ENCODE measurements at places on chromosomes 3 and 15.

DNA sequence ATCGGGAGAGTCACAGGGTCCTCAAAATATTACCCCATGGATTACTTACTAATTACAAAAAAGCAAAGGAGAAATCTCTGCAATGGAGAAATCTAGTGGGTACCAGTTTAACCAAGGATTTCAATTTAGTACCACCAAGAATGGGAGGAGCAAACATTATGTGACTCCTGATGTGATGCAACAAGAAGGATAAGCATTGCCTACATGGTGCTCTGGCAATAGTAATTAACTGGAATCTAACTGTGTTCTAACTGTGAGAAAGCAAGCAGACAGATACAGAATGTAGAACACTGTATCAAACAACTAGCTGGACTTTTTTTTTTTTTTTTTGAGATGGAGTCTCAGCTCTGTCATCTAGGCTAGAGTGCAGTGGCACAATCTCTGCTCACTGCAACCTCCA, 159.2 kb downstream of the TNIK start:
- DNase-seq = no peak

DNA sequence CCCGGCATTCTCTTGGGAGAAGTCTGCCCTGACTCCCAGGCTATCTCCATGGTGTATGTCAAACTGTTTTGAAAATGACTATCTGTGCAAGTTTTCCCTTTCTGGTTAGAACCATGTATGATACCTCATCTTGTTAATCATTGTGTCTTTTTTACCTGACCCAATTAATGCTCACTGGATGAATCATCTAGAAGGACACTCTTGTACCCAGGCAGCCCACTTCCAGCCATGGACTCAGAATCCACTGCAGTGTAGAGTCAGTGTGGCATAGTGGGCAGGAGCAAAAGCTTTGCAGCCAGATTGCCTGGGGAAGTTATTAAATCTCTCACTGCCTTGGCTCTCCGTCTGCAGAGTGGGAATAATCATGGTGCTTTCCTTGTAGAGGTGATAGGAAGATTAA, 1.2 kb downstream of the FAM3D start:
- no peak for DNase-seq

GRCh38 chr3:44030285-44030684, 211.4 kb upstream of the TOPAZ1 start:
- DNase-seq = no peak

DNA sequence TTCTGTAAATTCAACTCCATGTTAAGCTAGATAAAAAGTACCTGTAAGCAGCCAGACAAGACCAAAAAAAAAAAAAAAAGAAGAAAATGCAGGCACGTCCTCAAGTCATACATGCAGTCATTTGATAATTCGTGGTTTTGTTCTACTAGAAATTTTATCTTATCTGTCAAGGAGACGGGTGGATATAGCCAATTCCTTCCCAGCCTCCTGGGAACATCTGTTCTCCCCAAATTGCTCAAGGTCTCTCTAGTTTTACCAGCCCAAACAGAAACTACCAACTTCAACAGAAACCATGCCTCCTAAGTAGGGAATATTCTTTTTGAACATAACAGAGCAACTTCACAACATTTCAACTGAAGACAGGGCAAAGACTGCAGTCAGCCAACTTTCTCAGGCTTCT, 19.5 kb downstream of the RYK start:
- DNase-seq = no peak

GRCh38 chr3:144344925-144345548, 373.4 kb downstream of the DIPK2A start:
- peak; percentile 16 for DNase-seq

- DNase-seq = no peak
These were observed 46.6 kb downstream of the EPHB3 start for GRCh38 chr3:184608209-184608608.

DNA sequence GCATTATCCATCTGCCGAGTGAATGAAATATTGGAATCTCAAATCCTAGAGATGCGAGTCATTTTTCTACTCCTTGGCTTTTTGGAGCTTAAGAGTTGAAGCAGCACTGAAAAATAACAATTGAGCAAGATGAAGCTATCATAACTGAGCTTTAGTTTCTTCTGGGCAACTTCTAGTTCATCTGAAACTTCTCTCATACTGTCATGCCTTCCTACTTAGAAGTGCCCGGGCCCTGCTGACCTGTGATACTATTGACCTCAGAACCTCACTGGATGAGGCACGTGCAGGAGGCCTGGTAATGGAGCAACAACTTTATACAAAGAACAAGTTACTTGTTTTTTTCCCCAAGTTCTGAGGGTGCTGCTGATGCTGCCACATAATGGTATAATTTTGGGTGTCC, 48.5 kb upstream of the P3H2 start:
- DNase-seq = no peak

- DNase-seq = no peak
These were observed 3.5 kb downstream of the CCK start for GRCh38 chr3:42262525-42262924.

DNA sequence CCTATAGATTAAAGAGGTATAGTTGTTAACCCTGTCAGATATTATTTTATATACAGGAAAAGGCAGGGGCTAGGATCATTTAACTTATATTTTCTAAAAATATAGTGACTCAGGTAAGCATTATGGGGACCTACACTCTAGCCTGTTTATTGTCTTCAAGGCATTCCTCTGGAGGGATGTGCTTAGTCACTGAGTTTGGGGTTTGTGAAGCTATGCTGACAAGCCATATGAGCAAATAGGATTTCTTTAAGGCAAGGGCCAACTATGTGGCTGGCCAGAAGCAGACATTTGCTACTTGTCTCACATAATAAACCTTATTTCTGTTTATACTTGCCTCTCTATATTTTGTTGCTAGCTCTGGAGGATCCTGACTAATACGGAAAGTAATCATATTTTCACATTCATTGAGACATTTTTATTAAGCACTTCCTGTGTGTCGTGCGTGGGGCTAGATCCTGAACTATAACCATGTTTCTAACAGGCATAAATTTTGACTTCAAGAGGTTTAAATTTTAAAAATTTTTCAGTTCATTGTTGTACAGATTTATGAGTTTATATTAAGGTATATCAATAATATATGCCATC, 153.4 kb downstream of the OTOL1 start:
- no peak for DNase-seq

GRCh38 chr3:16266714-16267113, 1.7 kb downstream of the OXNAD1 start:
- no peak for DNase-seq

GRCh38 chr15:76979996-76980520, 14.9 kb upstream of the PSTPIP1 start:
- DNase-seq = no peak

- DNase-seq = no peak
These were observed 13.7 kb upstream of the SLTM start for GRCh38 chr15:58947179-58947578.

- no peak for DNase-seq
These were observed 187.1 kb downstream of the ITPR1 start for GRCh38 chr3:4680227-4680691.

- DNase-seq = no peak
These were observed 13.6 kb downstream of the TMOD3 start for GRCh38 chr15:51842852-51843737.

GRCh38 chr3:112759681-112760080, 87.0 kb downstream of the CD200R1L start:
- no peak for DNase-seq

DNA sequence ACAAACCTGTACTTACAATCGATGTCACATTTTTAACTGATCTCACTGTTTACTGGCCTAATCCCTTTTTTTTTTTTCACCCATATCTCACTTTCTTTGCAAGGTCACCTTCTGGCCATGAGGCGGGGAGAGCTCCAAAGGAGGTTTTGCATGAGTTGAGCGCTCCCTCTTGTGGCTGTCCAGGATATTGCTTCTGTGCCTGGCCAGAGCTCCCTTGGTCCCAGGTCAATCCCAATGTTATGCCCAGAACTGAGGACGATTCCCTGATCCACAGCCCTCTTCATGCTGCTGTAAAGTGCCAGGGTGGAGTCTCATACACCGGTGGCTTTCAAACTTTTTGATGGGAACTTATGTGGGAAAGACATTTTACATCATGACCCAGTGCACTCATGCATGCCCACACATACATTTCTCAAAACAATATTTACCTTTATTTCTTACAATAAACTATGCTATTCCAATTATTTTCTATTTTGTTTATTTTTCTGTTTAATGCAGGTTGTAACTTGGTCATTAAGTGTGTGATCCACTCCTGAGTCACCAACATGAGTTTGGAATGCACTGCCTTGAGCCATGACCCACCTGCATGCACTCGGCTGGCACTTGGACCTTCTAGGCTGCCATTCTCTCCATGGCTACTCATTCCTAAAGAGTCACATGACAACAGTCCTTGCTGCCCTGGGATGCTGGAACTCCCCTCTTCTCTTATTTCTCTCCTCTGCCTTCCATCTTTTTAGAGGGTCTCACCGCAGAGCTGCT, 9.6 kb upstream of the SST start:
- peak; percentile 73 for DNase-seq

DNA sequence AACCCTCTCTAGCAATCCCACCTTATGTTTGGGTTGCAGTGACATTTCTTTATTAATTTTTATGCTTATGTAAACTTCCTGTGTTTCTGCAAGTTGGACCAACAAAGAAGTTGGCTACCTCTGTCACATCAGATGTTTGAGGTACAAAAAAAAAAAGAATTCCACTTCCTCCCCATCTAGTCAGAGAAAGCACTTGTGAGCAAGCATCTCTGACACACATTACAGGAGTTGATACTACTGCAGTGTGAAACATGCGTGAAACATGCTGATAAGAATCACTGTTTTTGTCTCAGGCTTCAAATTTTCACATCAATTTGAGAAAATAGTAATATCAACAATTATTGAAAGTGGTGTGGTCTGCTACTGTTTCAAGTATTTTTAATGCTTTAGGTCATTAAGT, 1.3 kb downstream of the SCAANT1 start:
- DNase-seq = no peak

DNA sequence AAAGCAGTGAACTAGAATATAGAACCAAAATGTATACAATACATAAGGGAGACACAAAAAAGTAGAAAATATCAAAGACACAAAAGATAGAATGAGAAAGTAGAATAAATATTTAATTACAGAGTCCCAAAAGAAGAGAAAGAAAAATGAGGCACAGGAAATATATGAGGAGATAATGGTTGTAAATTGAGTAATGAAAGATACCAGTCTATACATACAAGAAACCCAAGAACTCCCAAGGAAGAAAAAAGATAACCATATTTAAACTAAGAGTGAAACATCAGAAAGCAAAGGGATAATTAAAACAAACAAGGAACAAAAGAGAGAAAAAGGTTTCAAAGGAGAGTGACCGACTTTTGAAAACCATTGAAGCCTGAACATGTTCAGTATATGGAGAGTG, 47.3 kb downstream of the CPEB1 start:
- DNase-seq = no peak

DNA sequence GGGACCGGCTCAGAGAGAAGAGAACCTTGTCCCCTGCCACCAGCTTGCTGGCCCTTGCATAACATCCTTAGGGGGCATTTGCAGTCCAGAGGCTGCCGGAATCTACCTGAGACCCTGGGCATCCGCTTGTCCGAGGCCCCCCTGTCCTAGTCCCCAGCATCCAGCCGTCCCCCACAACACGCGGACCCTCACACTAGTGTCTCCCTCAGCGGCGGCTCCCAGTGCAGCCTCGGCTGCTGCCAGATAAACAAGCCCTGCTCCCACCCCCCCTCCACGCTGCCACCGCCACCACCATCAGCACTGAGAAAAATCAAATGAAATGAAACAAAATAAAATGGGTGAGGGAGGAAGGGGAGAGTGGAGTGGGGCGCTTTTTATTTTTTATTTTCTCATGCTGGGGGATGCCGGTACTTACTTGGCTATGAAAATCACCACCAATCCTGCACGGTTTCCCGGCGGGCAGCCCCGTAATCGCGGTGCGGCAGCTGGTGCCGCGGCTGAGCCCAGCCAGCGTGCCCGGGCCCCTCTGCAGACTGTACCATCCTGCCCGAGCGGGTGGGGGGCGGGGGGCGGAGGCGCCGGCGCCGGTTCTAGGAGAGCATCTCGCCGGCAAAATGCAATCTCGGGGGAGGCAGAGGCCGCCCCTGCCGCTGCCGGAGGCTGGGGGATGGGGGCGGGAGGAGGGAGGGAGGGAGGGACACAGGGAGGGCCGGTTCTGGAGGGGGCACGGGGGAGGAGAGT, at the start of gene ATP2B2:
Gene ATP2B2 (minus strand): TSS at position 537 of the 741 bp plus-strand sequence. CDS start 56,043 bp downstream, outside the sequence.
- no peak for DNase-seq
